Dermis microvascular lymphatic vessel endothelial cell (primary cell): ENCODE measurements at places on chromosomes 7 and 10.

DNA sequence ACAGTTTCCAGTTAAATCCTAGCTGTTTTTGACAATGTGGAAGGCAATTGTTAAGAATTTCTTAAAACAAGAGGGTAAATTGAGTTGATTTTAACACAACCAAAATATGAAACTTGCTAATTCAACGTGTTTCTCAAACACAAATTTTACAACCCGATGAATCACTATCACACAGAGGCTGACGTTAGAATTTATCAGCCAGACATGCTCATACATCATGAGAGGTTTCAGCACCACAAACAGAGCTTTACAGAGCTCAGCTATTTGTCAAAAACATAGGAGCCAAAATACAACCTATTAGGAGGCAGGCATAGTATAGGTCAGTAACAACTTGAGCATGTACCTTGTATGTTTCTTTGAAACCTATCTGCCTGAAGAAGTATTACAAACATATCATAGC is 36.1 kb downstream of the LRRN3 start:
- DNase-seq = peak; percentile 11

DNA sequence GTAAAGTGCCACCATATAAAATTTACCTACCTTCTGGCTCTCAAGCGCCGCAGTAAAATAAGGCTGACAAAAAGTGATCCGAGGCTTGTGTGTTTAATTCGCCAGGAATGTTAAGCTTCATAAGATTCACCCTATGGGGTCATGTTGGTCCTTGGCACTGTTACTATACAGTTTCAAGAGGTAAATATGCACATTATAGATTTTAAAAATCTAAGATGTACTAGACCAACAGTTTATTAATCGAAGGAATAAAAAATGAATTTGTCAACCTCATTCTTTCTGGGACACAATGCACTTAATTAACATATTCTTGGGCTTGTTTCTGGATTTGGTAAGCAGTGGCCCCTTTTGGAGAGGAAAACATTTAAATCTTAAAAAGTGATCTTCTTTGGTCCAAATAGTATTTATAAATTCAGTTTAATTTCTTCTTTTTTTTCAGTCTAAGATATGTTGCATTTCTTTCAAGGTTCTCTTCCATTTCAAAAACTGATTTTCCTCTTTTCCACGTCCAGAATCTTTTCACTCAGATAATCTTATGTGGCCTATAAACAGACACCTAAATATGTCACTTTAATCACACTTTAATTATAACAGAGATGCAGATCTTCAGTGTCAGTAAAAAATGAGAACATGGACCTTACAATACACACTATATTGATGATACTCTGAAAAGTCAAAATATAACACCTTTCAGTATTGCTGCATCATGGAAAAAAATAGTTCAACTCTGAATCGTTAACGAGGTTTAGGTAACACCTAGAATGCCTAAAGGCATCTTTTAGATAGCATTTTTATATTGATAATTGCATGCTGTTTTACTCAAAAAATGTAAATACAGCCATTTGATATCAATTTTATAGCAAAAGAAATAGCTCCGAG is 3.8 kb upstream of the SKIDA1 start:
- DNase-seq = no peak

- no peak for DNase-seq
Measured at GRCh38 chr10:116044801-116045248, 228.2 kb downstream of the GFRA1 start.

GRCh38 chr7:28075674-28076358 is 104.8 kb downstream of the JAZF1 start:
- DNase-seq = no peak

DNA sequence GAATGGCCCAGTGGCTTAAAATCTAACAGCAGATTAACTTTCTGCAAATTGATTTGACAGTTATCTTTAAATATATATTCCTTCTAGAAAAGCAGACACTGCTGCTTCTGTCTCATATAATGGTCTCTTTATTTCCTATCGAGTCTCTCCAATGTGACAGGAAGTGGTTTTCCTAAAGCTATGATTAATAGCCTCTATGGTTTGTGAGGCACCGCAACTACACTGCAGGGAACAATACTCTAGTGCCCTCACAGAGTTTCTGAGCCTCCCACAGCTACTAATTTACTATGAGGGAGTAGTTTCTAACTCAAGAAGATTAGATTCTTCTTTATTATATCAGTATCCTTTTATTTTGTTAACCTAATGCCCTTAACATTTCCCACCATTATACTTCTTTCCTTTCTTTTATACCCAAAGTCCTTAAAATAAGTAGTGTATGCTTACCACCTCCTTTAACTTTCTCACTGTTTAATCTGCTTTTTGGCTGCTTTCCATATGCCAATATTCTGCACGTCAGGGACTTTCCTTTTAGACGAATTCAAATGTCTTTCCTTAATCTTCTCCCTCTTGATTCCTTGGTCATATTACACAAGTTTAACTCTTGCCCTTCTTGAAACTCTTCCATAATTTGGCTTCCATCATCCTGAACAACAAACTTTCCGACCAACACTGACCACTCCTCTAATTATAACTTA is 23.8 kb upstream of the AHR start:
- no peak for DNase-seq

DNA sequence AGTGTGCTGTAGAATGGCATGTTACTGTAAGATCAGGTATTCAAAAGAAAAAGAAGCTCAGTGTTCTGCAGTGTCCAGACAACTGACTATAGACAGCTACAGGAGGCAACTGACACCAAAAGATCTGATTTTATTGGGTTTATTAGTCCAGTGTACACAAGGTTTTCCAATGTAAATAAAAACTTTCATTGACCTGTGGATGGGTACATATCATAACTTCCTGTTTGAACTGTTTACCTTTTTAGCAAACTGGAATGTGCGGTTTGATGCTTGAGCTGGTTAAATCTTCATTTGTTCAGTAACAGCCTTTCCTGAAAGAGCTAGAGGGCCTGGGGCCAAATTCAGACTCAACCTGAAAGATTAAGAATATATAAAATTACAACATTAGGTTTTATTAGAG is 172.6 kb upstream of the SP8 start:
- DNase-seq = no peak

GRCh38 chr7:21361413-21362125 is 66.3 kb upstream of the SP4 start:
- no peak for DNase-seq

GRCh38 chr7:92177362-92177761 is 1.6 kb downstream of the LRRD1 start:
- DNase-seq = peak; percentile 2

- no peak for DNase-seq
Measured at GRCh38 chr10:75223507-75223906, 12.2 kb downstream of the COMTD1 start.

DNA sequence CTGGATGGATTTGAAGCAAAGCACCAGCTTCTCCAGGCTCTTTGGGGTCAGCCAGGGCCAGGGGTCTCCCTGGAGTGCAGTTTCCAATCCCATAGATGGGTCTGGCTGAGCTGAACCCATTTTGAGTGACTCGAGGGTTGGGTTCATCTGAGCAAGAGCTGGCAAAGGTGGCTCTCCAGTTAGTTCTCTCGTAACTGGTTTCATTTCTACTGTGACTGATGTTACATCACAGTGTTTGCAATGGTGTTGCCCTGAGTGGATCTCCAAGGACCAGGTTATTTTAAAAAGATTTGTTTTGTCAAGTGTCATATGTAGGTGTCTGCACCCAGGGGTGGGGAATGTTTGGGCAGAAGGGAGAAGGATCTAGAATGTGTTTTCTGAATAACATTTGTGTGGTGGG is 14.2 kb downstream of the LEP start:
- DNase-seq = no peak

GRCh38 chr7:151652111-151652510 is 132.4 kb upstream of the RHEB start:
- DNase-seq = no peak

GRCh38 chr7:91941450-91941849 is 788 bp downstream of the AKAP9 start:
- no peak for DNase-seq

DNA sequence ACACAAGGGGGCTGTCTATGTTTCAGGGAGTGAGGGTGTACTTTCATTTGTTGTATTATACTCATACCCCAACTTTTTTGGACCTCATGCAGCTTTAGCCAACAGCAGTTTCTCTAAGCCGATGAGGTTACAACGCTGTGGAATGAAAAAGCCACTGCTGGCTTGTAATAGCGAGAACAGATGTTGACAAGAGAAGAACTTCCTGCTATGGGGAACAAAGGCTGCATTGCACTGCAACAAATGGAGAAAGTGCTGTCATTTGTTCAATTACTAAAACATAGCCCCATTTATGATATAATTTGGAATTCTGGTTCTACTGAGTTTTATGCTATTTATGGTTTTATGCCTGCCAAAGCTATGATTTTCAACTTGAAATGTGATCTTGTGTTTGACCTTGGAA is 104.2 kb upstream of the TMEM72 start:
- no peak for DNase-seq

DNA sequence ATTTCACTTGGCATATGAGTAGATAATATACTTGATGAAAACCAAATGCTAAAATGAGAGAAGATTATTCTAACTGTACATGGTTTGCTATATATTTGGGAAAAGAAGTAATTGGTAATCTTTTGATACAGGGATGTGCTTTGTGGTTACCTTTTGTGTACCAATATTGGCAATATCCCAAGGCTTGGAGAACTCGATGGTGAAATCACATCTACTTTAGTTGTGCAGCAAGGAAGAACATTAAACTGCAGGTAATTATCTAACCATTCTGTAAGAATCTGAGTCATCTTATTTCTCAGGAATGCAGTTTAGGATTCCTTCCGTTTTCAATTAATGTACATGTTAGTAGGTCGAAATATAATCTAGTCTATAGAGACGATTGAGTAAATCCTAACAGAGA is 64.1 kb downstream of the SRI start:
- no peak for DNase-seq
